ENCODE measurements at places on chromosomes 3 and 15.

GRCh38 chr15:33153548-33153947 is 41.0 kb downstream of the FMN1 start:
- DNase-seq = no peak

DNA sequence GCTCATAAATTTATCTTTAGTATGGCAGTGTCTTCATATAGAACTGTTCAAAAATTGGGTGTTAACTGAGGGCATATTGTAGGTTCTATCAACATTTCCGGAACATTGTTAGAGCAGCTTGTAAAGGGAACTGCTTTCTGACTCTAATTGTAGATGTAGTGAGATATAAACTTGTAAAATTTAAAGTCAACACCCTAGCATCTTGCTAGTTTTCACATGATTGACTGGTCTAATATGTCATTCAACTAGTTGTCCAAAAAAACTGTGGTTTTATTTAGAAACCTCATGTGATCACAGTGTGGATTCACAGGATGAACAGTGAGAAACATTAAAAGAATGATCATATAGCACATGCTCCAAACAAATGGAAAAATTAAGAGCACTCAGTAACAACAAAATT is 607.4 kb downstream of the ROBO1 start:
- DNase-seq = no peak

- no peak for DNase-seq
Measured at GRCh38 chr3:55329849-55330248, 157.3 kb downstream of the WNT5A start.

- DNase-seq = no peak
Measured at GRCh38 chr3:111070772-111071256, 802 bp upstream of the NECTIN3 start.

DNA sequence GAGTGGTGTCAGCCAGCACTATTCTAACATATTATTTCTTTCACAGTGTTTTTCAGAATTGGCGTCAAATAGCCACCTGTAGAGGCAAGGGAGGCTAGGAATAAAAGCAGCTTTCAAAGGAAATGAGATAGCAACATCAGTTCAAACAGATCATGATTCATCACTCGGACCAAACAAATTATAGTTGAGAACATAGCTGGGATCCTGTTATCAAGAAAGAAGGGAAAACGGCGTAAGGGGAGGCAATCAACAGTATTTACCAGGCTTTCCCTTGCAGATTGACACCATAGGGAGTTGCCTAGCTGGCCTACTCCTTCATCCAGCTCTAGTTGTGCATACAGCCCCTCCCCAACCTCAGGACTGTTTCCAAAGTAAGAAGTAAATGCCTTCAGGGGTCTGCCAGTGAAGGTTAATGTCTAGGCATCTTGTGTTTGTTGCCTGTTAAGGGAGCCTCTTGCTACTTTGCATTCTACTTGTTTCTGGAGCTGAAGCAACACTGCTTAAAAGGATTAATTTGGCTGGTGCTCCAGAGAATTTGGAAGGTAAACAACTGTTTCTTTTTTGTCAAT is 286.5 kb downstream of the NSUN3 start:
- DNase-seq = no peak

DNA sequence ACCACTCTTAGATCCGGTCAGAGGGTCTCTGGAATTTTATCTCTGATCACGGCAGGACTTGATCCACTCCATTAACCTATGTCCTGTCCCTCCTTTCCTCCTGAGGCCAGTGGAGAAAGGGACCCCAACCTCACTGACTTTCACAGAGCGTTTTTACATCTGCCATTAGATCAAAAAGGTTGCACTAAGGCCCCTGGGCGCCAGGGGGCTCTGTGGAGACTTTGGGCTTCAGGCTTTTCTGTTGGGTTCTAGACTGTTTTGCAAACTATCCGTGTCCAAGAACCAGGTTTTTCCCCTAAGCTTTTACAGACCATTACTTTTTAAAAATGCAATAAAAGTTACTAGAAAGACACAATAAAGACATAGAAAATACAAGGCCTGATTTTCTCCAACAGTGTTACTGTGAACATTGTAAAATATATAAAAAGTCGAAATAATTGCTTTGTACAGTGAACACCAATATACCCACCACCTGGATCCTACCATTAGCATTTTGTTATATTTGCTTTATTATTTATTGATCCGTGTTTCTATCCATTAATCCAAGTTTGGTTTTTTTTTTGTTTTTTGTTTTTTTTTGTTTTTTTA is 159.7 kb downstream of the POLR2M start:
- no peak for DNase-seq

DNA sequence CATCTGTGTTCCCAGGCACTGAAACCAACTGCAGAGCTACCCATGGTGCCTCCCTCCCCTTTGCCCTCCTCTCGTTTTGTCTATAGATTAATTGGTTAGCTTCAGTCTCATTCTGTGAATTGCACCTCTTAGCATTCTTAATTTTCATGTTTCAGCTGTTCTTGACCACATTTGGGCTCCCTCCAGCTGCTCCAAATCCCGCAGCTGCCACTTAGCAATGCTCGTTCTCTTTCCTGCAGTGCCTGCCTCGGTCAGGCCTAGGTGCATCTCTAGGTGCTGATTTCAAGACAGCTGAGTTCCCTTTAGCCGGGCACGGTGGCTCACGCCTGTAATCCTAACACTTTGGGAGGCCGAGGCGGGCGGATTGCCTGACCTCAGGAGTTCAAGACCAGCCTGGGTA is 47.0 kb upstream of the SMAD3 start:
- DNase-seq = no peak

DNA sequence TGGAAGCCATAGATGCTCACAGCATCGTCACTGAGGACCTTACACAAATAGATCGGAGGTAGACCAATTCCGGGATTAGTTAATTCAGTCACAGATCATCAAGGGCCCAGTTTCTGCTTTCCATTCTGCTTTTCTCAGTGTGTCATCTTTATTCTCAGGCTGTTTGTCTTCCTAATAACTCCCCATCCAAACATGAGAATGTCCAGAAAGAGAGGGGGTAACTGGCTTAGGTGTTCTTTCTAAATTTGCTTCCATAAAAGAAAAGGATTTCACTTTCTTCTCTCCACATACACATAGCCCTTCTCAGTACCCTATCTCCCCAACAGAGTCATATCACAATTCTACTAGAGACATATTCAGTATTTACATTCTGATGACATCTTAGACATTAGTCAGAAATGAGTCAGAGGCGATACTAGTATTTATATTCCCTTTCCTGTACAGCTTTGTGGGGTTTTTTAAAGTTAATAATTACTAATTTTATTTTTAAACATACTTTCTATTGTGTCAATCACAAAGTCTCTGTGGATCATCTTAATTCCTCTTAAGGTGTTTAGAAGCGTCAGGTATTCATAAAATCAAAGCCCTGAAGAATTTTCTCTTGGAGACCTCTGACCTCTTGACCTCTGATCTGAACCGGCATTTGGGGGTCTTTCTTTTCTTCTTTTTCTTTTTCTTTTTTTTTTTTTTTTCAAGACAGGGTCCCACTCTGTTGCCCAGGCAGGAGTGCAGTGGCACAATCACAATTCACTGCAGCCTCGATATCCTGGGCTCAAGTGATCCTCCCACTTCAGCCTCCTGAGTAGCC is 24.3 kb upstream of the IL12A start:
- DNase-seq = no peak

DNA sequence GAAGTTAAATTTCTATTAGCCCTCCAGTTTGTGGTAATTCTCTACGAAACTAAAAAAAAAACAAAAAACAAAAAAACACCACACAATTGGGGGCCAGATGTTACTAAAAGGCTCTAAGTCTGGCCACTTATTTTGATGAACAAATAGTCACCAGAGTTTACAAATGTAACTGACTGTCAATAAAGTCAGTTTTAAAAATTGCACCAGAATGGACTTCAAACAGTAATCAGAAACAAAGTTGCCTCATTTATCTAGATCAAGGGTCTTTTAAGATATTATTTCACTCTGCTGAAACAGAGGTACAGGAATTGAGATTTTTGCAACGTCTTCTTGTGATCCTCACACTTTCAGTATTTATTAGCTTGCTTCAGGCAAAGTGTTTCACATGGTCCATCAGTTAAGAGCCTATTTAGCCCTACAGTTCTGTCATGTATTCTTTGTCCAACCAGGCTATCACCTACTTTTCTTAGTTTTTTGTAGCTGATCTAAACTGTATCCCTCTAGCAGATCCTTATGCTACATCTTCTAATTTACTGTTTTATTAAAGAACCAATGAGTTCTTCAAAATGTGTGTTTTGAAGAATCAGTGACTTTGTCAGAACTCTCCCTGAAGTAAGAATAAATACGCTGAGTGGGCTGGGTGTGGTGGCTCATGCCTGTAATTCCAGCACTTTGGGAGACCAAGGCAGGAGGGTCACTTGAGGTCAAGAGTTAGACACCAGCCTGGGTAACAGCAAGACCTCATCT is 74.7 kb downstream of the ANKRD28 start:
- DNase-seq = no peak

- DNase-seq = no peak
Measured at GRCh38 chr3:183085634-183086390, 13.5 kb downstream of the MCCC1 start.

- DNase-seq = no peak
Measured at GRCh38 chr15:56390739-56391267, 25.6 kb downstream of the TEX9 start.

- DNase-seq = no peak
Measured at GRCh38 chr15:52101542-52102323, 10.8 kb downstream of the BCL2L10 start.

All from T-helper 2 cell (primary cell).